ENCODE measurements at places on chromosomes 4 and X.
A peak's percentile ranks its signal among the peaks of the same experiment; 100 is the strongest.

GRCh38 chr4:5683566-5683965 lies 24.8 kb downstream of the EVC2 start:
- DNase-seq, result no peak

DNA sequence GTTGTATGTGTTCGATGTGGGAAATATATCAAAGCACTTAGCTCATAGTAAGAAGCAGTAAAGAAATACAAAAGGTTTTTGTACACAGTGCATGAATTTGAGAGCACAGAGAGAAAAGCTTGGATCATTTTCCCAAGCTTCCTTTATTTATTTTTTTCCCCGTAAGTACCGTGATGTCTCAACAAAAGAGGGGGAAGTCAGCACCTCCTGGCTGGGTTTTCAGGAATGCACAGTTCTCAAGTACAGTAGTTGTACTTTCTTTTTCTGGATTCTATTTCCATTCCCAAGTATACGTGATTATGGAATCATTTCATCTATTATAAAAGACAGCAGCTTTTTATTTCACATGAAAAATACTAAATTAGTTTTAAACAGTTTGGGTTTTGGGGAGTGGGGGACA lies 171.5 kb upstream of the EDNRA start:
- no peak for DNase-seq

- DNase-seq, result no peak
Observed at GRCh38 chrX:94058728-94059382, 384.8 kb downstream of the FAM133A start.

- no peak for DNase-seq
Observed at GRCh38 chrX:143615851-143616250, 20.1 kb downstream of the SLITRK4 start.

GRCh38 chr4:137611998-137612700 lies 79.9 kb upstream of the PCDH18 start:
- DNase-seq, result no peak

GRCh38 chr4:40349561-40350198 lies 14.5 kb downstream of the CHRNA9 start:
- no peak for DNase-seq

DNA sequence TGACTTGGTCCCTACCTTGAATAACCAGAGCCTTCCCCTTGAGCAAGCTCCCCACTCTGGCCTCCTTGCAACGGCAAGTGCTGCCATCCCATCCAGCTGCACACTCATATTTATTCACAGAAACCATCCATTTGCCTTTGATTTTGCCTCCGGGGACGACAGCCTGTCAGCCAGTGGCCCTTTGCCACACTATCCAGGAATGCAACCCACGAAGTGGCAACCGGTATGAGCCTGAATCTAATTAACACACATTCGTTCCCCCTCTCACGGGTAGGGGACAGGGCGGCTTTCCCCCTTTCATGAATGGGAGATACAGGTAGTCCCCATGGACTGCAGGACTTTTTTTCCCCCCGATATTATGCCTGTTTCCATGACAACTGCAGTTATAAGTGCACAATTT lies 15.5 kb downstream of the CRMP1 start:
- DNase-seq, result no peak

- DNase-seq, result peak; percentile 18
Observed at GRCh38 chrX:54358424-54359211, 772 bp upstream of the WNK3 start.

DNA sequence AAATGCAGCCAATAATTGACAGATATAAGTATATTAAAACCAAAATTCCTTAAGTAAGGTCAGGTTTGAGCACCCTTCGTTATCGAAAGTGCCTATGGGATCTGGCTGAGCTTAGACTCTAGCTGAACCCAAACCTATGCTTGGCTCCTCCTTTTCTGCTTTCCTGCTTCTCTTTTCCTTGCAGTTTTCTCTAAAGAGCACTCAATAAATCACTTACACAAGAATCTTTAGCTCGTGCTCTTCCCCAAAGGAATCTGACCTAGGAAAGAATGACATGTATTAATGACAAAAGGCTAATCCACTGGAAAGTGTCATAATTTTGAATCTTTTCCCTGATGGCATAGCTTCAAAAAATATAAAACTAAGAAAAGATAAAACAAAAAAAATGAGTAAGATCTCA lies 282.7 kb downstream of the DKK2 start:
- DNase-seq, result no peak

DNA sequence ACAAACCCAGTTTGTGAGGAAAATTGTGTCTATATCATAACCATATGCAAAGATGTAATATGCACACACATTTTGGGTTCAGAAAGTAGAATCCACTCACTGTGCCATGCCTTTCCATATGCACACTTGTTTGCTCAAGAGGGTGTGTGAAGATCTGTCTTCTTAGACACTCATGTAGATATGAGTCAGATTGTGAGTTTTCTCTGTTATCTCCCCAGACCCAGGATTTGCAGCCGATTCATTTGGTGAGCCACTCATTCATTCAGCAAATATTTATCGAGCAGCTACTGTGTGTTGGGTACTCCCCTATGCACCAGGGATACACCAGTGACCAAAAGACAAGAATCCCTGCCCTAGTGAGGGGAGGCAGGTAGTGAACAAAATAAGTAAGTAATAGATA lies 81.5 kb downstream of the CLCN5 start:
- DNase-seq, result no peak

DNA sequence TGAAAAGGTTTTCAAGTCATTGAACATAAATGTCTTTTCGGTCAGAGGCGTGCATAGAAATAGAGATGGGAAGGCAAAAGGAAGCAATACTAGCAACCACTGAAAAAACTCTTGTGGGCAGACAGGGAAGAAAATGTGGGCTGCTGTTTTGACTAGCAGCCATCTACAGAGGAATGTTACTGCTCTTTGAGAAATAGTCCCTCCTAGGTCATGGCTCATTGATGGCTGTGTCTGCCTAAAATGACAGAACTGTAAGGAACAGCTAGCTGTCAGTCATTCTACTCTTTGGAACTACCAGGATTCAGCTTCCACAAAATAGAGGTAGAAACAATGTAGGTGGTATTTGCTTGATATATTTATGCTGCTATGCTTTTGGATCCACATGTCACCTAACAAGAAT lies 26.9 kb upstream of the TMPRSS11B start:
- no peak for DNase-seq

DNA sequence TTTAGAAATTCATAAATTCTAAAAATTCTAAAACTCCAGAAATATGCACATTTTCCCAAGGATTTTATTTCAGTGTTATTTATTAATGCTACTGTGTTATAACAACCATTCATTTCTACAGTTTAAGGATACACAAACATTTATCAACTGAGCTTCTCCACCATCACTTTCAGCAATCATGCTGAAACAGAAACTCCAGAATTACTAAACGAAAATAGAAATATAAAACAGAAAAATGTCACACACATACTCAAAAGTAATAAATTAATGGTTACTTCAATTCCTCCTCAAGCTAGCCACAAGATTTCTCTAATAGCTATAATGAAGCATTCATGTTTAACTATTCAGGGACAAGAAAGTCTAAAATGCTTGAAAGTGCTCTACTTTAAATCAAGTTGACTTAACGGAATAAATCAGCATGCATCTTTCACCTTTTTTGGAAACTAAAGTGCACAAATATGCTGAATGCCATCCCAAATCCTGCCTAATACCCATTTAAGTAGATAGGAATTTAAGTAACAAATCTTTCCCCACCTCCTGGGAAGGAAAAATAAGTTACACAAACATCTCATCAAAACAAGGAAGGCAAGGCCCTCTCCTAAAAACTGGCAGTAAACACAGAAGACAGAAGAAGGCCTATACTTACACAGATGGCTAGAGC lies 563 bp downstream of the FAM13A start:
- DNase-seq, result no peak

- no peak for DNase-seq
Observed at GRCh38 chr4:5256421-5256820, 205.1 kb downstream of the STK32B start.

DNA sequence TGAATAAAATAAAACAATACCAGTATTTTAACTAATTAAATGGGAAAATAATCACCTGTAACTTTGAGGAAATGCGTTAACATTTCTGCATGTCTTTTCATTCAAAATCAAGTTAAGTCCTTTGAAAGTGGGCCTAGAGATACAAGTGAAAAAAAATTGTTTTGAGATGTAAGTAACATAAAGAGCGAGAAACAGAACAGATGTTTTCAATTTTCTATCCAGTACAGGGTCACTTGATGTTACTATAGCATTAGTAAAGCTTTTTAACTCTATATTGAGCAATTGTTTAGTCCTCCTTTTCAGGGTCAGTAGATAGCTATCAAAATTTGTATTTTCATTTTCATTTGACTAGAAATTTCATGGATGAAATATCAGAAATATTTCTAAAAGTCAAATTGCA lies 761.4 kb downstream of the CCSER1 start:
- no peak for DNase-seq

GRCh38 chr4:101086801-101087586 lies 260.3 kb downstream of the PPP3CA start:
- DNase-seq, result no peak

- DNase-seq, result no peak
Observed at GRCh38 chr4:151643564-151643963, 117.2 kb downstream of the GATB start.

GRCh38 chr4:4842476-4843441 lies 16.7 kb upstream of the MSX1 start:
- no peak for DNase-seq

GRCh38 chr4:30962939-30963338 lies 242.8 kb downstream of the PCDH7 start:
- no peak for DNase-seq

GRCh38 chr4:25441519-25442117 lies 64.6 kb downstream of the ANAPC4 start:
- no peak for DNase-seq

DNA sequence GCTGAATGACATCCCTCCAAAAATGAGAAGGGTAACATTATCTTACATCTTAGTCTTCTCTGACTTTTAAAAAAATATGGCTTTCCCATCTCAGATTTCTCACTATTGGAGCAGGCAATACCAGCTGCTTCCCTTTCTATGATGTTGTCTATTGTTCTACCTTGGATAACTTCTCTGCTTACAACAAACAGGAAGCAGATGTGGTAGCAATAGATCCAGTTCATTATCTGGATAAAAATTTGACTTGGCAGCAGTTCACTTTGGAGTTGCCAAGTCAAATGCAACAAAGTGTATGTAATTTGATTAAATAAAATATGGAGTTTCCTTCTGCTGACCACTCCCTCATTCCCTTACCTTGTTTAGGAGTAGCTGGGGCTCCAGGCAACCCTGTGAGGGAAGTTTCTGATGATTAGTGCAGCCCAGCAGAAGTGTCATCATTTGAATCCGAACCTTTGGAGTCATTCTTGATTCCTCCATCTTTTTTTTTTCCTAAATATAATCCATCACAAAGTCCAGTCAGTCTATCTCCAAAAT lies 72.0 kb upstream of the GPRIN3 start:
- no peak for DNase-seq

GRCh38 chr4:39821951-39822350 lies 124.0 kb downstream of the UBE2K start:
- DNase-seq, result no peak

DNA sequence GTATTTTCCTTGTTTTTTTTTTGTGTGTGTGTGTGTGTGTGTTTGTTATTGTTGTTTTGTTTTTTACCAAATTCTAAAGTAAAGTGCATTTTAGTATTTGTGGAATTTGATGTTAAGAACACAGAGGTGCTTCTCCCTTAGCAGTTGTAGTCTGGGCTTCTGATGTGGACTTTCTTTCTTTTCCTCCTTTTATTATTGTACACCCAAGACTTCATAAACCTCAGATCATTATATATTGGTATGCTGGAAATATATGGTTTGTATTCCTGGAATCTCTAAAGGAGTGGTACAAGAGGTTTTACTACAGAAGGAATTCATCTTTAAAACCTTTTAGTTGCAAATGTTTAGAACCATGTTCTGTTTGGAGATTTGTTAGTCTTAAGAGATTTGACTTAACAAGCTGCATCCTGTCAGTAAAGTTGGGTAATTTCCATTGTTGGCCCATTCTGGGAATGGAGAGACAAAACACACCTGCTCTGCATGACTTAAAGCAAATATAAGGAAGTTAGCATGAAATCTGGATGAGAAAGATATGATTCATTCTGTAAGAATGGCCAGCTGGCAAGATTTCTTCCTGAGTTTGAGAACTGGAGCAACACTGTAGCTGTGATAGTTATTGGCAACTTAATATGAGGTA lies 64.0 kb downstream of the SMAD1 start:
- DNase-seq, result no peak

DNA sequence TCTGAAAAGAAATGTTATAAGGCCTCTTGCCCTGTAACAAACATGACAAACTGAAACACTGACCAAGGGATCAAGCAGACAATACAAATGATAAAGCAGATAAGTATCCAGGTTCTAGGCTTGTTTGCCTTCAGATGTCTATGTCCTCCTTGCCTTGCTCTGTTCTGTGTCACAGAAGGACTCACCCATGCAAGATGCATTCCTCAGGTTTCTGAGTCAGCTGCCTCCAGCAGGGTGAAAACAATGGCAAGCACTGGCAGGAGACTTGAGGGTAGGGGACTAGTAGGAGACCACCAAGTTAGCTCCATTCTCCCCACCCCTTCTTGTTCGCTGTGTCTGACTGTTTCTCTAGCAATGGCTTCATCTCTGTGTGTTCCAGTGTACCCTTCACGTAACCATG lies 76.6 kb upstream of the CXXC4 start:
- DNase-seq, result no peak

GRCh38 chr4:183599284-183599683 lies 59.7 kb downstream of the RWDD4 start:
- DNase-seq, result no peak
